Activated T-helper 1 cell treated with anti-CD3 and anti-CD28 coated beads, Interleukin-2, amount 50 U/mL, for 16 hours (primary cell): ENCODE measurements at places on chromosomes 5 and 9.

DNA sequence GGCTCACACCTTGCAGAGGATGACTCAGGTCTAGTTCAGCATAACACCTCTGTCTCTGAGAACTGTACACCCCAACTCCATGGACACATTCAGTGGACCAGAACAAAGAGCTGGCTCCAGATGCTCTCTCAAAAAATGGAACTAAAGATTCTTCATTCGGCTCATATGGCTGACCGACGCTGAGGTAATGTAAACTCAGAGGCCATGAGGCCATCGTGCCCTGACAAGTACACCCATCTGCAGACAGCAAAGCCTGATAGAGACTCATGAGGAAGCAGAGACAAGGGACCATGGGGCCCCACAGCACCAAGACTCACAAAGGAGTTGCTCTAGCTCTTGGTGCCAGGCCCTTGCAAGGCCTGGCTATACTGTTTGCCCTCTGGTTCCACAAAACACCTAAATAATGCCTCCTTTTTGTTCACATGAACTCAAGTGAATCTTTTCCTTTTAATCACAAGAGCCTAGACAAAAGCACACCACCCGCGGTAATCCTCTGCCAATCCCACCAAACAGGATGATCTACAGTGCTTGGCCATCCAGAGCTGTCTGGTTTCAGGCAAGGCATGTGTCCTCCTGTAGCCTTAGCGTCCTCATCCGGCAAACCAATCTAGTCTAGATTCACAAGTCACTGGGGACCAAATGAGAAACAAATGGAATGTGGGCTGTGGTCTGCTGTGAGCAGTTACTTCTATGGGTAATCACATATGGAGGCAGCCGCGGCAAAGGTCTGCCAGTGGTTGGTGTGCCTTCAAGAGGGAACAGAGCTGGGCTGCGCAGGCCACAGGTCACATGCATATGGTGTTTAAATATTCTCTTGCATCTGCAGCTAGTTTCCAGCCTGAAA is 22.7 kb downstream of the MED27 start:
- DNase-seq: no peak

DNA sequence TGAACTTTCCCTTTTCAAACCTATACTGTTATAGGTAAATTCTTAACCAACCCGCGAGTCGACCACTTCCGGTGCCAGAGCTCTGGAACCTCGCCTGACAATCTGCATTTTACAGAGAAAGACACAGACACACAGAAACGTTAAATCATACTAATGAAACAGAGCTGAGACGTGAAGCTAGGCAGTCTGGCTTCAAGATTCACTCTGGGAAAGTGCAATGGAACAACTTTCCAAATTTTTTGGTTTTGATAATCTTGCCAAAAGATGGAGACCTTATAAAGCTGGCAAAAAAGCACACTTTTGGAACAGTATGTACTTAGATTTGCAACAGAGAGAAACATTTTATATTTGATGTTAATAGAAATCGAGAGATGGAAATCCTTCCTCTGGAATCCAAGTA is 15.9 kb upstream of the WNT8A start:
- DNase-seq: no peak

DNA sequence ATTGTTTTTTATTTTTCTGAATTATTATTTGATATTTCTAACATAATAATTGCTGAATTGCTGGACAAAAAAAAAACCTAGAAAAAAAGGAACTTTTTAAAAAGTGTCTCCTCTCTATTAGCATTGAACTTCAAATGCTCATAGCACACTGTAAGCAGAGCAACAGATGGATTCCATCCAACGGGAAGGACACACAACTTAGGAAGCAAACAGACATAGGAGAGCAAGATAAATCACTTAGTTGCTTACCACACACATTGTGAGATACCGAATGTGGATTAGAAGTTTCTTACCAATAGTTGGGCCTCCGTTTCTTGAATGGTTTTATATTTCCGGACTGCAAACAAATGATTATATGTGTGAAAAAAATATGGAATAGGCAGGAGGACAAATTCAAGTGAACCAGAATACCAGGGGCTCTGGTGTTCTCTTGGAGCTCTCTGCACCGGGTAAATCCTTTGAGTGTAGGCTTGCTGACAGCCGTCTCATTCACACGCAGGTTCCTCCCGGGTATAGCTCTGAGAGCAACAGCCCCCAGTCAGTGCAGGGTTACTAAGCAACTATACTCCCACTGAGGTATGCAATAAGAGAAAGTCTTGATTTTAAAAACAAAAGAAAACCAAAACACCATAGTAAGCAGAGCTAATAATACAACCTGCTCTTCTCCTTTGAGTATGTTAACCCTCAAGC is 217.6 kb downstream of the TMEM167A start:
- no peak for DNase-seq

DNA sequence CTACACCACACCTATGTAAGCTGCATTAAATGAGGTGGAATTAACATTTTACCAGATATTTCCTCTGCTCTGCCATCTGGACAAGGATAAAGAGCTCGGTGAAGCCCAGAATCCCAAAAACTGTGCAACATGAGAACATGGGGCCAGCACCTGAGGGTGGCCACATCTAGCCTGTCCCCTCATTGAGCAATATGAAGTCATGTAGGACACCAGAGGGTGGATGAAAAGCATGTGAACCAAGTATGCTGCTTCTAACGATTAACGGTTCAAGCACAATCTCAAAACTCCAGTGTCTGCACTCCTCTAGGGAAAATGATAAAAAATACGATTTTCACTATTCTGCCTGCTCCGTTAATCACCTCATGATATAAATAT is 545.8 kb downstream of the EBF1 start:
- no peak for DNase-seq

DNA sequence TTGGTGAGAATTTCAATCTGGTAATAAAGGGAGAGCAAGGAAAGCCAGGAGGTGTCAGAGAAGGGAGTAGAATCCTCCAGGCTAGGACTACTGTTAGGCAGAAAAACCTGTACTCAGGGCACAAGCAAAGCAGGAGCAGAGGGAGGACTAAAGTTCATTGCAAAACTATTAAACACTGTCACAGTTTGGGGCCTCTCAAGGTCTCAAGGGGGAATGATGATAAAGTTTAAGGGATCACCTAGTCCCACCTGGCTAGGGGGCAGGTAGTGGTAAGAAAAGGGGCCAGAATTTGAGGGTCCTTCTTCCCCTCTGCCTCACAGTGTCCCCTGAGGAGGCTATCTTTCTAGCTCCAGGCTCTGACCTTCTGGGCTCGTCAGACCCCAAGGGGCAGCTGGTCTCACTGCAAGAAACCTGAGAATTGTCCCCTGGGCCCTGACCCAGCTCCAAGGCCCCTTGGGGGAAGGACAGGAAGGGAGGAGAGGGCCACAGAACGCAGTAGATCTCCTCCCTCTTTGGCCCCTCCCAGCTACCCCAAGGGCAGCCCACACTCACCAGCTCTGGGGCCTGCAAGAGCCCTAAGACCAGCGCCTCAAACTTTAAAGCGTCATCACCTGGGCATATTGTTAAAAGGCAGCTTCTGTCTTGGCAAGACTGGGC is 974 bp downstream of the CCDC69 start:
- DNase-seq: no peak

GRCh38 chr5:6484446-6484845 is 35.8 kb downstream of the UBE2QL1 start:
- DNase-seq: no peak

DNA sequence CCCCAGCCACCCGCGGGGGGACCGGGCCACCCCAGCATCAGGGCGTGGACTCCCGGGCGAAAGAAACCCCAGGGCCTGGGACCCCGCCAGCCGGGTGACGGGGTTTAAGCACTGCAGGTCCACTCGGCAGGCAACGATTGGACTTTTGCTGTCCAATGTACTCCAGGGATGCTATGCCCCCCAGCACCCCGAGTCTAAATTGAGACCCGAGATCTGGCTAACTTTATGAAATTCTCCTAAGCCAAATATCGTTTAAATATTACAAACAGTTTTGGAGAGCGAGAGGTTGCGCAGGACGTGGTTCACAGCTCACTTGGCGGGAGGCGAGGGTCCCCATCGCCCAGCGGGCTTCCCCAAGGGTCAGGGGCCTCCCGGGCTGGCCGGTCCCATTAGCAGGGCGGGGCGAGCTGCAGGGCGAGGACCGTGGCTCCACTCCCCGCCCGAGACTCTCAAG is 384 bp upstream of the MRPS2 start:
- DNase-seq: no peak
